Activated T-helper 2 cell treated with anti-CD3 and anti-CD28 coated beads, Interferon-gamma antibody, Interleukin-2, Interleukin-4, amounts not matched to agents 10 μg/mL and 5 μg/mL and 100 μg/mL, durations not matched to agents 14 hours and 24 hours and 36 hours (primary cell): ENCODE measurements at places on chromosomes 6 and 20. TPM values are rescaled to one million over a fixed set of nuclear protein-coding genes. Genes with fewer than 3 reads are reported as not detected.
A peak's percentile ranks its signal among the peaks of the same experiment; 100 is the strongest.

DNA sequence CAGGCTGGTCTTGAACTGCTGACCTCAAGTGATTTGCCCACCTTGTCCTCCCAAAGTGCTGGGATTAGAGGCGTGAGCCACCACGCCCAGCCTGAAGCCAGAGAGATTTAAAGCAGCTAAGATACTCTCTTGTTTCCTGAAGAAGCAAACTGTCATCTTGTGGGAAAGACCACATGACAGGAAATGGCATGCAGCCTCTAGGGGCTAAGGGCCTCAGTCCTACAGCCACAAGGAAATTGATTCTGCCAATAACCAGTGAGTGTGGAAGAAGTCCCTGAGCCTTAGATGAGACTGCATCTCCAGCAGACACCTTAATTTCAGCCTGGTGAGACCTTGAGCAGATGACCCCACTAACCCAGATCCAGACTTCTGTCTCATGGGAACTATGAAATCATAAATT is 40.9 kb downstream of the KIZ start:
- DNase-seq, result peak; percentile 18

CCHCR1 gene
- total RNA-seq, result 50.5 and 53.1 TPM in 2 replicates

DNA sequence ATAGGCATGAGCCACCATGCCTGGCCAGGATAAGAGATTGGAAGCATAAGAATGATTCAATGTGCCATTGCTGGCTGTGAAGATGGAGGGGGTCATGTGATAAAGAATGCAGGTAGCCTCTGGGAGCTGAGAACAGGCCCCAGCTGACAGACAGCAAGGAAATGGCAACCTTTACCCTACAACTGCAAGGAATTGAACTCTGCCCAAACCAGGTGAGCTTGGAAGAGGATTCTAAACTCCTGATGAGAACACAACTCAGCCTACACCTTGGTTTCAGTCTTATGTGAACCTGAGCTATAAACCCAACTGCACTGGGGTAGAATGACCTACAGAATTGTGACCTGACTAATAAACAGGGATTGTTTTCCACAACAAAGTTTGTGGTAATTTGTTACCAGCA is 82.0 kb upstream of the AKIRIN2 start:
- DNase-seq, result no peak

DNA sequence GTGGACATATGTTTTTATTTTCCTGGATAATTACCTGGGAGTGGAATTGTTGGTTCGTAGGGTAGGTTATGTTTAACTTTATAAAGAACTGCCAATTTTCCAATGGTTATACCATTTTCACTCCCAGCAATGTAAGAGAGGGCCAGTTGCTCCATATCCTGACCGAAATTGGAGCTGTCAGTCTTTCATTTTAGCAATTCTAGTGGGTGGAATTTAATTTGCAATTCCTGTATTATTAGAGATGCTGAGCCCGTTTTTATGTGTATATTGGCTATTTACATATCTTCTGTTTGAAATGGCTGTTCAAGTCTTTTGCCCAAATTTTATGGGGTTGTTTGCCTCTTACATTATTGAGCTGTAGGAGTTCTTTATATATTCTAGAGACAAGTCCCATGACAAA is 28.0 kb downstream of the SCML4 start:
- no peak for DNase-seq
